ENCODE measurements at places on chromosomes 3 and 15.

DNA sequence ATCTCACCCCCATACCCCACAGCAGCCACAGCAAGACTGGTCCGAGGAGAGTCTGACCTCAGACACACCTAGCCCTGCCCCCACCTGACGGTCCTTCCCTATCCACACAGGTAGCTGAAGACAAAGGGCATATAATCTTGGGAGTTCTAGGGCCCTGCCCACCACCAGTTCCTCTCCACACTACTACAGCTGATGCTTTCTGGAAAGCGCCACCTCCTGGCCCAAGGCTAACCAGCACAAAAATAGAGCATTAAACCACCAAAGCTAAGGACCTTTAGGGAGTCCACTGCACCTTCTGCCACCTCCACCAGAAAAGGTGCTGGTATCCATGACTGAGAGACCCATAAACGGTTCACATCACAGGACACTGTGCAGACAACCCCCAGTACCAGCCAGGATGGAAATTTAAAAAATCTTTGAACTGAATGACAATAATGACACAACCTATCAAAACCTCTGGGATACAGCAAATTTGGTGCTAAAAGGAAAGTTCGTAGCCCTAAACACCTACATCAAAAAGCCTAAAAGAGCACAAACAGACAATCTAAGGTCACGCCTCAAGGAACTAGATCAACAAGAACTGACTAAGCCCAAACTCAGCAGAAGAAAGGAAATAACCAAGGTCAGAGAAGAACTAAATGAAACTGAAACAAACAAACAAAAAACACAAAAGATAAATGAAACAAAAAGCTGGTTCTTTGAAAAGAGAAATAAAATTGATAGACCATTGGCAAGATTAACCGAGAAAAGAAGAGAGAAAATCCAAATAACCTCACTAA, 122.1 kb upstream of the TPRG1 start:
- no peak for DNase-seq

DNA sequence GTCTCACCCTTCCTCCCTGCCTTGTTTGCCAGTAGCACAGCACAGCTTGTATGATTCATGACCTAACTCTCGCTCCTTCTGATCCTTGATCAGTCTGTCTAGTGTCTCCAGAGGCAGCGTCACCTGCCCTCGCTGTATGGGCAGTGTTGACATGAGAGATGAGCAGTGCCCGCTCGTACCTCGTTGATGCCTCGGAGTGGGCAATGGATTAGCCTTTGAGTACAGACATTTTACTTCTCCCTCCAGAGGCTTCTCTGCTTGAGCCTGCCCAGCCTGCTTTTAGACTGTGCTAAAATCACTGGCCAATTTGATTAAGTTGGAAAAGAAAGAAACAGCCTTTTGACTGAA, 569.0 kb downstream of the NTRK3 start:
- no peak for DNase-seq

DNA sequence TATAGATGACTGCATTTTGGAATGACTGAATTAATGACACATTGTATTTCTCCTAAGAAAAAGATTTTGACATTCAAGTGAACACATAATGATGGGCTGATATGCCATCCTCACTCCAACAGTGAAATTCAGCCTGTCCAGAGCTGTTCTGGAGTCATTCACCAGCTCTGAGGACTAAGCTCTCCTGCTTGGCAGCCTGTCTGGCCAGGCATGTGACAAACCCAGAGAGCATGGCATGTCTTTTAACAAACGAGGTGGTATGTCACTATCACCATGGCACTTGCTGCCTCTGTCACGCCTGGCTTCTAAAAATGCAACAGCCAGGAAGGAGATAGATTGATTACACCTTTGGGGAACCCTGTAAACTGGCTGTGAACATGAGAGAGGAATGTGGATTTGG, 1.4 kb downstream of the ACTC1 start:
- DNase-seq, result no peak

GRCh38 chr3:186719945-186720739, 3.0 kb downstream of the KNG1 start:
- no peak for DNase-seq

DNA sequence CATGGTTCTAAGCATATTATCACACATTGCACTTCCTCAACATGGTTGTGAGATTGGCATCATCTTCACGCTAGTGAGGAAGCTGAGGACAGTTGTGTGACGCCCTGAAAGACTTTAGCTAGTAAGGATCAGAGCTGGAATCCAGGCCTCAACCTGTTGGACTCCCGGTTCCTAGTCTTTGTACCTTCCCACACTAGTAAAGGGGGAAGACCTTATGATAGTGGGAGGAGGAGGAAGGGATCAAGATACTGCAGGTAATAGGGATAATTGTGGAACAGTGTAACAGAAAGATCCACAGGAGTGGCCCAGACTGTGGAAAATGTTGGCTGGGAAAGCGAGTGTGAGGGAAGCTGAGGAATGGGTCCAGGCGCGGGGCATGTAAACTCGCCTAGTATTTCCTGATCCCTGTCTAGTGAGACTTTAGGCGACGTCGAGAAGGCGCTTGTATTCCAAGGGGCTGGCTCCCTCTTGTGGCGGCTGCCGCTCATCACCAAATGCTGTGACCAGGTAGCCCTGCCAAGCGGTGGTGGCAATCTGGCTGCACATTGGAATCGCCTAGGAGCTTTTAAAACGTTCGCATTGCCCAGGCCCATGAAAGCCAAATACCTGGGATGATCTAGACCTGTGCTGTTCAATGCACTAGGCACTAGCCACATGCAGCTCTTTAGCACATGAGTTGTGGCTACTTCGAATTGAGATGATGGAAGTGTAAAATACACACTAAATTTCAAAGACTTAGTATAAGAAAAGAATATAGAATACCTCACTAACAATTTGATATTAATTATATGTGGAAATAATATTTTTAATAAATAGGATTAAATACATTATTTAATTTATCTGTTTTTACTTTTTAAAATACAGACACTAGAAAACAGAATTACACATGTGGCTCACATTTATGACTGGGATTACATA, 38.8 kb upstream of the CLDN18 start:
- peak; percentile 86 for DNase-seq

- no peak for DNase-seq
Observed at GRCh38 chr15:22735781-22736180, 50.7 kb upstream of the NIPA1 start.

DNA sequence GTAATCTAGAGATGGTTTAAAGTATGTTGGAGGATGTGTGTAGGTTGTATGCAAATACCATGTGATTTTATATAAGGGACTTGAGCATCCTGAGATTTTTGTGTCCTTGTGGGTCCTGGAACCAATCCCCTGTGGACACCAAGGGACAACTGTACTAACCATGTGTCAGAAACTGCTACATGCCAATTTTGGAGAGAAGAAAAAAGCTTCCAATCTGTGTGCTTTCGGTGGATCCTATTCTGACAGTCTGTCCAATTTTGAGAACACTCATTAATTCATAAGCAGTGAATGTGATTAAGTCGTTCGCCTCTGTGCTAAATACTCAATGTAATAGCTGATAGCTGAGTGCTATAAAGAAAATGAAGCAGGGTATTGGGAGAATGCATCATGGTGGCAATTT, 61.6 kb downstream of the RBM6 start:
- no peak for DNase-seq

- DNase-seq, result peak; percentile 72
Observed at GRCh38 chr3:32406486-32407408, 15.1 kb downstream of the CMTM7 start.

- no peak for DNase-seq
Observed at GRCh38 chr15:58773024-58773423, 1.9 kb downstream of the MINDY2 start.

DNA sequence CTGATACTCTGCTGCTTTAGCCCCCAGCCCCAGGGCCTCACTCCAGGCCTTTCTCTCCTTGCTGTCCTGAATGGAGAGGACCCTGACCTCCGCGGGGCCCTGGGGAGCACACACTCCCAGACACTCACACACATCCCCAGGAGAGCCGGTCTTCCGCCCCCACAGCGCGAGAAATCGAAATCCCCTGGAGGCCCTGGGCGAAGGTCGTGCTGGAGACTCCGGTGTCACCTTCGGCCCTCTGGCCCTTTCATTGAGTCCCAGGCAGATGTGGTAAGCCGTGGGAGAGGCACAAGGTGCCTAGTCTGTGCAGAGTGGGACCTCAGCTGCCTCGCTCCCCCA, 848 bp upstream of the GOLGA8B start:
- DNase-seq, result no peak

DNA sequence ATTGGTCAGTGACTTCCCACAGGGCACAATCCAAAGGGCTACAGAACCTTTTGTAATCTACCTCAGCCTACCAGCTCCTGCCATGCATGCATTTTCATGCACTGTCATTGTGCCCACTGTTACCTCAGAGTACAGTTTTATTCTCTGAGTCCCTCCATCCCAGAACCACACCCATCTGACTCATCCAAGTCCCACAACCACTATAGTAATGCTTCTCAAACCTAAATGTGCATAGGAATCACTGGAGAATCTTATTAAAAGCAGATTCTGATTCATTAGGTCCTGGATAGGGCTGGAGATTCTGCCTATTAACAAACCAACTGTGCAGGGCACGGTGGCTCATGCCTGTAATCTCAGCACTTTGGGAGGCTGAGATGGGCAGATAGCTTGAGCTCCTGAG, 3.7 kb upstream of the B3GALNT1 start:
- DNase-seq, result no peak

- no peak for DNase-seq
Observed at GRCh38 chr3:158961911-158962310, 160.1 kb downstream of the MFSD1 start.

GRCh38 chr15:91867581-91868026, 14.1 kb downstream of the SLCO3A1 start:
- DNase-seq, result no peak

GRCh38 chr3:160312014-160312624, 86.9 kb downstream of the C3orf80 start:
- no peak for DNase-seq

DNA sequence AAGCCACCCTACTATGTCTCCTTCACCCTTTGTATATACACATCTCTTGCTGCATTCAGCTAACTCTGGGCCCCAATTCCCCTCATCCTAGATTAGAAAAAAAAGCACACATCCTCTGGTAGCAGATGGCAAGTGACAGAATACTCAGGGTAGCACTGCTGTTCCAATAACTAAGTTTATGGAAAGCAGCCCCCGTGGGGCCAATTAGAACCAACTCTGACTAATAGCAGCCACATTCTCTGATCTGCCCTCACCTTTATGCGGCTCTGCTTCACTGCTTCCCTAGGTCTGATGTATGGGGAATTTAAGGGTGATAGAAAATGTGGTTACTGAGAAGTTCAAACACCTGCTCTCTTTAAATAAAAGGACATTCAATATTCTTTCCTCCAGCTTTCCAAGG, 74.9 kb upstream of the SETMAR start:
- DNase-seq, result no peak

- DNase-seq, result peak; percentile 86
Observed at GRCh38 chr3:149480326-149481017, 6.0 kb downstream of the TM4SF4 start.

DNA sequence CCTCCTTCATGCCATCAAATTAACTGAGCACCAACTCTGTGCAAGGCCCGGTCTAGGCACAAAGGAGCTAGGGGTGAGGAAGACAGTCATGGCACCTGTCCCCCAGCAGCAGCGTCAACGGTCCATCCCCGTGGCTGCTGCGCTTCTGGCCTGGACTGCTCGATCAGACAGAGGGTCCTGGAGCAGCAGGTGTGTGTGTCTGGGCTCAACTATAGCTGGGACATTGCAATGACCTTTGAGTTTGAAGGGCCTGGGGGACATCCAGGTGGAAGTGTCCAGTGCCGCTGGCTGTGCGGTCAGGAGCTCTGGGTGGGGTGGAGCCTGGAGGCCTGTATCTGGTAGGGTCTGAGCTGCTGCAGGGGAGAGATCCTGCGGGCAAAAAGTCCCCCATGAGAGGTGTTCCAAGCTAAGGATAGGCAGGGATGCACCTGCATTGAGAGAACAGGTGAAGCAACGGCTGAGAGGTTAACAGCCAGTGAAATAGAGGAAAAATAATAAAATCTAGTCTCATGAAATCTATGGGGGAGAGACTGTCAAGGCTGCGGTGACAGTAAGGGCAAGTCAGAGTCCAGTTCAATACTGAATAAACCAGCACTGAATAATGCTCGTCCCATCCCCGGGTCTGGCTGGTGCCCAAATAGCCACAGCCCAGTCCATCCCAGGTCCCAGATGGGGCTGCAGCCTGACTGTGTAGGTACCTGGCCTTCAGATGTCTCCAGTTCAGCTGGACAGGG, 25.4 kb upstream of the SLC41A3 start:
- DNase-seq, result no peak

DNA sequence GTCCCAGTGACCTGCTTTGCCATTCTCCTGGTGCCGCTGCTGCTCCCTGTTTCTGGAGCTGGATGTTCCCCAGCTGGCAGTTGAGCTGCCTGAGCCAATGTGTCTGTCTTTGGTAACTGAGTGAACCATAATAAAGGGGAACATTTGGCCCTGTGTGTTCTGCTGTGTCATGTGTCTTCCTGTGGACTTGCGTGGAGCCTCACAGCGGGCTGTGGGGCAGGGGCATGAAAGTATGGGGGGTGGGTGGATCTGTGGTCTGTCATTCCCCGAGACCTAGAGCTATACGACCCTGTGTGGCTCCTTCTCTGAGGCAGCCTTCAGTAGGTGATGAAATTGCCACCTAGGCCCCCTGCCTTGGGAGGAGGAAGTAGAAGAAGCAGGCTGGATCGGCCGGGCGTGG, 2.0 kb upstream of the PPCDC start:
- no peak for DNase-seq

GRCh38 chr3:82293867-82294266, 532.4 kb upstream of the GBE1 start:
- no peak for DNase-seq

GRCh38 chr3:140198242-140198641, 263.3 kb downstream of the CLSTN2 start:
- DNase-seq, result peak; percentile 29

GRCh38 chr15:81851757-81852156, 194.1 kb downstream of the MEX3B start:
- DNase-seq, result no peak

DNA sequence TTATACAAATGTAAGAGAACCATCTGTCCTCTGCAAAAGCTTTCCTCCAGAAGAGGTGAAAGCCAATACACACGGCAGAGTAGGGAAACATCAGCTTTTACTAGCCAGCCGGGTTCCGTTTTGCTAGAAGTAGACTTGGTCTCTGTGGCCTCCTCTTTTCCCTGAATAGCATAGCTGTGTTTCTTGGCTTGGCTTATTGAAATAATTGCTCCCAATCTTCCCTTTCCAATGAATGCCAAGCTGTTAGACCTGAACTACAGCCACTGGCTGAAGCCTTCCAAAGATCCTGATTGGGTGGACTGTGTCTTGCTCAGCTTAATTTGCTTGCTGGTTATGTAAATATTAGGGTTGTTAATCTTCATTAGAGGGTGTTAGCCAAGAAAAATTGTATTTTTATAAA, 157.8 kb upstream of the ROPN1 start:
- peak; percentile 17 for DNase-seq
